ENCODE measurements at places on chromosomes 12 and 14.
A peak's percentile ranks its signal among the peaks of the same experiment; 100 is the strongest.

DNA sequence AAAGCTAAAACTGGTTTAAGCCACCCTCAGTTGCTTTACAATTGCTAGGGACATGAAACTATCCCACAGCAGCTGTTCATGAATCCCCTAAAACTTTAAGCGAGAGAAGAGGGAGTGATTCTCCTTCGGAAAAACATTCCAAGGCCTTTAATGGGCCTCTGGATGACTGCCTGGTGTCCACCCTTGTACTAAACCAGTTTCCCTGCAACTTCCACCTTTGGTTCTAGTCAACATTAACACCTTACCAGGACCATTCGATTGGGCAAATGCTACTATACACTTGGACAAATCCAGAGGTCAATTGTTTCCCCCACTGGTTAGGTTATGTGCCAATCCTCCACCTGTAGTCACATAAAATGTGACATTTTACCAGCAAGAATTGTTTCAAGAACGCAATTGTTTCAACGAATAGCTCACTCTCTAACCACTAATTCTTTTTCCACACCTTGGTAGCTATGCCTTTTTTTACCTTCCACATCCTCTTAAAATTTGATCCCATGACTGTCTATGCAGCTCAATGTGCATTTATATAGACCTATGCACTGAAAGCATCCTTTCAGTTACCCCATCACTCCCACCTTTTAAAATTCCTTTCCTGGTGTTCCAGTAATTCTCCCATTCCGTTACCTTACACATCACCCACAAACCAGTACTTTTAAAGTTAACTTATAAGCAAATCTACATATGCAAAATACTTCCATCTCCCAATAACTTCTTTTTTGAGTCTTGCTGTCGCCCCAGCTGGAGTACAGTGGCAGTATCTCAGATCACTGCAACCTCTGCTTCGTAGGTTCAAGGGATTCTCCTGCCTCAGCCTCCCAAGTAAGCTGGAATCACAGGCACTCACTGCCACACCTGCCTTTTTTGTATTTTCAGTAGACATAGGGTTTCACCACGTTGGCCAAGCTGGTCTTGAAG, 3.6 kb downstream of the UBC start:
- H3K36me3 ChIP-seq = peaks cover 41% of the 10 kb centered on the region
- H3K4me1 ChIP-seq = peaks cover 41% of the 10 kb centered on the region
- H3K27ac ChIP-seq = peak overlapping the region; percentile 29

DNA sequence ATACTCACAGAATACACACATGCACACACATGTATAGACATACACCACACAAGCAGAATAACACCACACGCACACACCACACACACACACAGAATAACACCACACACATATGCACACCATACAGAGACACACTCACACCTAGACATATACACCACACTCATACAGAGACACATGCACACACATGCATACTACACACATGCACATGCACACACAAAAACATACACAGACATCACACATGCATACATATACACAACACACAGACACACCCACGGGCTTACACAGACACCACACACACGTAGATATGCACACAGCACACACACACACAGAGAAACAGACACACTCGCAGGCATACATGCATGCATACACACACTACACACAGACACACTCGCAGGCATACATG, 49.7 kb downstream of the NTF3 start:
- H3K27me3 ChIP-seq = no peaks in the 10 kb centered on the region
- H3K4me3 ChIP-seq = no peak overlapping the region
- H3K4me1 ChIP-seq = no peaks in the 10 kb centered on the region
- no peaks in the 10 kb centered on the region for H3K36me3 ChIP-seq
- no peak overlapping the region for H3K27ac ChIP-seq
- no peak for DNase-seq

DNA sequence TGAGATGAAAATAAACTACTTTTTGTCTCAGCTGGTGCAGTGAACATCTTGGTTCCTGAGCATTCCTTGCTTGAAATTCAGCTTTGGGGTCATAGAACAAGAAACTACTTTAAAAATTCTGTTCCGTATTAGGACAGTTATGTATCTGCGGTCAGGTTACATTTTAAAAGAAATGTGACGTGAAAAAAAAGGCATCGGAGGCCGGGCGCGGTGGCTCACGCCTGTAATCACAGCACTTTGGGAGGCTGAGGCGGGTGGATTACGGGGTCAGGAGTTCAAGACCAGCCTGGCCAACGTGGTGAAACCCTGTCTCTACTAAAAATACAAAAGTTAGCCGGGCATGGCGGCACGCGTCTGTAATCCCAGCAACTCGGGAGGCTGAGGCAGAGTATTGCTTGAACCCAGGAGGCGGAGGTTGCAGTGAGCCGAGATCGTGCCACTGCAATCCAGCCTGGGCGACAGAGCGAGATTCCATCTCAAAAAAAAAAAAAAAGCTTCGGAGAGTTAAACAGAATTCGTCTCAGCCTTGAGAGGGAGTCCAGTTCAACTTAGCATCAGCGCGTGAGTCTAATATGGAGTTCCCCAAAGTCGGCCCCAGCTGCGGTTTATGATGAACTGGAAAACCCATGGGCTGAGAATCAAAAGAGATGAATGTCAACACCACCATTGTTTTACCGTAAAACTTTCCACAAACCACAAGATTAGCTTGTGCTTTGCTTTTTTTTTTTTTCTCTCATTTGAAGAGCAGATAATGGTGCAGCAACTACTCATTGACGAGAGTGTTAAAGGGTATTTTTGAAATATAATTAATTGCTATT, 2.1 kb upstream of the SLC2A13 start:
- peaks cover 35% of the 10 kb centered on the region for H3K27me3 ChIP-seq
- peaks cover 25% of the 10 kb centered on the region for H3K4me1 ChIP-seq
- H3K4me3 ChIP-seq = no peak overlapping the region
- no peak for DNase-seq
- no peak overlapping the region for H3K27ac ChIP-seq

DNA sequence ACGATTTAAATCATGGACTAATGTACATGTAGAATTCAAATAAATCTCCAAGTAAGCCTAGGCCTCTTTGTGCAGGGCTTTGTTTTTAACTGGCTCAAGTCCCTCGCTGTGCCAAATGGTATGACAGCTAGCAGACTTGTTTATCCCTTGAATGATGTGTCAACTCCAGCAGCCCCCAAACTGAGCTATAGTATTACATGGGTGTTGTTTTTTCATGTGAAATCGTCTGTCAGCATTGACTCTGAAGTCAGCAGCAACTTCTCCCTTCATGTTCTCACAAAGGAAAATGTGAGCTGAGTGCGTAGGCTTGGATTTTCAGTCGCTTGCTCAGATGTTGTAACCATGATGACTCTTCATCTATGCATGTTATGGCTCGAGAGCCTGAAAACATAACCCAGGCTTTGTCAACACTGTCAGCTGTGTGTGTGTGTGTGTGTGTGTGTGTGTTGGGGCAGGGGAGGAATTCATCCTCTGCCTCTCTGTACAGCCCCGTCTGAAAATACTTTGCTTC, 73.3 kb downstream of the PTHLH start:
- H3K27me3 ChIP-seq = peaks cover 6% of the 10 kb centered on the region
- no peaks in the 10 kb centered on the region for H3K4me1 ChIP-seq
- no peak overlapping the region for H3K27ac ChIP-seq
- no peak for DNase-seq
- H3K36me3 ChIP-seq = no peaks in the 10 kb centered on the region

GRCh38 chr14:75279763-75280290, 1.2 kb downstream of the FOS start:
- H3K27me3 ChIP-seq = peaks cover 44% of the 10 kb centered on the region
- H3K27ac ChIP-seq = peak overlapping the region; percentile 97
- peak overlapping the region; percentile 95 for H3K4me3 ChIP-seq
- H3K36me3 ChIP-seq = peaks cover 41% of the 10 kb centered on the region
- no peak for DNase-seq
- peaks cover 33% of the 10 kb centered on the region for H3K4me1 ChIP-seq

- peaks cover 22% of the 10 kb centered on the region for H3K36me3 ChIP-seq
- H3K27ac ChIP-seq = no peak overlapping the region
- no peaks in the 10 kb centered on the region for H3K27me3 ChIP-seq
- DNase-seq = no peak
- H3K4me1 ChIP-seq = no peaks in the 10 kb centered on the region
These were observed 73.7 kb downstream of the CEP128 start for GRCh38 chr14:80867798-80868197.

- H3K4me1 ChIP-seq = peaks cover 6% of the 10 kb centered on the region
- H3K27me3 ChIP-seq = peaks cover 24% of the 10 kb centered on the region
- no peak for DNase-seq
- H3K27ac ChIP-seq = no peak overlapping the region
- no peak overlapping the region for H3K4me3 ChIP-seq
- H3K36me3 ChIP-seq = no peaks in the 10 kb centered on the region
These were observed 5.1 kb upstream of the TNFAIP2 start for GRCh38 chr14:103118018-103118662.

- peaks cover 24% of the 10 kb centered on the region for H3K36me3 ChIP-seq
- no peaks in the 10 kb centered on the region for H3K27me3 ChIP-seq
- no peak overlapping the region for H3K4me3 ChIP-seq
- DNase-seq = no peak
- H3K27ac ChIP-seq = peak overlapping the region; percentile 39
These were observed 83.2 kb downstream of the ITPR2 start for GRCh38 chr12:26749781-26750180.
